ENCODE measurements at places on chromosomes 1 and 21.

DNA sequence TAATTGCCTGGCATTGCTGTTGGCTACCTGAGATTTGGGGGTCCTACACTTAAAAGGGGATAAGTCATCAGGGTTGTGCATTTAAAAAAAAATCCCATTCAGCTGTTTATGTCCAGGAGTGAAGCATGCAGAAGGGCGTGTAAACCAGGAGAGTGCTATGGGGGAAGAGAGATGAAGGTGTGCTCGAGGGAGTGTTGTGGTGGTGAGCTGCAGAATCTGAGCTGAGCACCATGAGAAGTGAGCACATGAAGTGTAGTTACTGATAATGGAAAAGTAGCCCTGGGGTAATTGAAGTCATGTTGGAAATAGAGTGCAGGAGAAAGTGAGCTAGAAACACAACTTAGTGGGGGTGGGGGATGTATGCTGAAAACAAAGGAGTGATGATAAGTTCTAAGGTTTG is 705 bp downstream of the FCRL1 start:
- DNase-seq: no peak

GRCh38 chr21:35190201-35190701 is 141.1 kb upstream of the RUNX1 start:
- no peak for DNase-seq

DNA sequence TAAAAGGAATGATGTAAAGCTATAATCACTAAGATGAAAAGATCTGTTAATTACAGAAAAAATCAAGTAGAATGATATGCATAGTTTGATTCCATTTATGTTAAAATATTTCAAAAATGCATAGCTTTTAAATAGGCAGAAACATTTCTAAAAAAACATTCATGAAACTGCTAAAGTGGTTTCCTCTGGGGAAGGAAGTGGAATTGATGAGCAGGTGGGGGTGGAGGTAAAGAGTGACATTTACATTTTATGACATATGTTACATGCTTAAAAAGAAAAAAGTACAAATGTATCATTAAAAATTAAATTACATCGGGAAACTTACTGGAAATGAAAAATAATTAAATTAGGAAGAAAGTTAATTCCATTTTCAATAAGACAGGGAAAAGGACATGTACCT is 42.8 kb upstream of the JAK1 start:
- no peak for DNase-seq

DNA sequence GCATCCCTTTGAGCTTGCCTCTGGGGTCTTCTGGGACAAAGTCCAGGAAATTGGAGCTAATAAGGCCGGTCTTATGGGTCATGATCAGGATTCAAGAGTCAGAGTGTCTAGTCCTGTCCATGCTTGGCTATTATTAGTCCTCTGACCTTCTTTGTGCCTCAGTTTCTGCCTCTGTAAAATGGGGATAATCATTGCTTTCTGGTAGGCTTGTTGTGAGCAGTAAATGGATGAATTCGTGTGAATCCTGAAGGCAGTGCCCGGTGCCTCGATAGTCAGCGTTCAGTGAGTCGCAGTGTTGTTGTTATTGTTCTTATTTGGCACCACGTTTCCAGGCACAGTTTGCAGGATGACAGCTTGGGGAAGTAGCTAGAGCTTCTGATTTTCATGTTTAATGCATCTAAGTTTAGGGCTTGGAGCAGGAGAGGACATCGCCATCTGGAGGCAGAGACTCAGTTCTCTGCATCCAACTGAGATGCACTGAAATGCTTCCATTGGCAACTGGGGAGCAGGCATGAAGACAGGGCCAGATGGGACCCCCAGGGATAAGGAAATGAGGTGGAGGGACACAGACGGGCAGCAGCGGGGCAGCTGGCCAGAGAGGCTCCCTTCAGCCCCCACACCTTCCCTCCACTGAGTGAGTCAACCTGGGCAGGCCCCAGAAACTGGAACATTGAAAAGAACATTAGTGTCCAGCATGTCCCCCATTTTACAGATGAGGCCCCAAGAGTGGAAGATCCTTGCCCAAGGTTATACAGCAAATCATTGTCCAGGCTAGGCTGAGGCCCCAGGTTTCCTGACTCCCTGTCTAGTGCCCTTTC is 160.3 kb downstream of the PTPRU start:
- no peak for DNase-seq

- DNase-seq: no peak
Observed at GRCh38 chr21:42614811-42615351, 38.5 kb upstream of the PDE9A start.

GRCh38 chr1:246377625-246378153 is 129.4 kb downstream of the SMYD3 start:
- DNase-seq: no peak

GRCh38 chr1:8409106-8409505 is 91.2 kb downstream of the SLC45A1 start:
- DNase-seq: no peak

All from stimulated activated CD4-positive, alpha-beta T cell treated with anti-CD3 and anti-CD28 coated beads, Interleukin-1b, Interleukin-23, amount 100 ng/mL, for 1 hour (primary cell).